Activated CD4-positive, alpha-beta T cell treated with anti-CD3 and anti-CD28 coated beads for 48 hours (primary cell): ENCODE measurements at places on chromosomes 16 and 17.

DNA sequence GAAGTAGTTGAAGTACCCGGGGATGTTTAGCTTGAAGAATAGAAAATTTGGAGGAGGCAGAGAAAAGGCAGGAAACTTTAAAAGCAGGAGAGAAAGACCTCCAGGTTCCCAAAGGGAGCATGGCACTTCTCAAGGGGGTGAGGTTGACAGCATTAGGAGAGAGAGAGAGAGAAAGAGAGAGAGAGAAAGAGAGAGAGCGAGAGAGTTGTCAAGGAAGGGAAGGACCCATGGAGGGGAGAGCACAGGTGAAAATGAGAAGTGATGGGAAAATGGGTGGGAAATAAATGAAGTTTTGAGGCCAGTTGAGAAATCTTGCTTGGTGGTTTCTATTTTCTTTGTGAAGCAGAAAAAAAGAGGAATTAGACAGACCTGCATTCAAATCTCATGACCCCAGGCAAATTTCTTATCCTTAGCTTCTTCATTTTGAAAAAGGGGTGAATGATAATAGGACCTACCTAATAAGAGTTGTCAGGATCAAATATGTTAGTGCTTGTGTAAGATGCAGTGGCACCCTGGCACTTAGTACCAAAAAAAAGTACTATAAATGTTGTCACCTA is 24.0 kb downstream of the PRKCB start:
- DNase-seq, result no peak

DNA sequence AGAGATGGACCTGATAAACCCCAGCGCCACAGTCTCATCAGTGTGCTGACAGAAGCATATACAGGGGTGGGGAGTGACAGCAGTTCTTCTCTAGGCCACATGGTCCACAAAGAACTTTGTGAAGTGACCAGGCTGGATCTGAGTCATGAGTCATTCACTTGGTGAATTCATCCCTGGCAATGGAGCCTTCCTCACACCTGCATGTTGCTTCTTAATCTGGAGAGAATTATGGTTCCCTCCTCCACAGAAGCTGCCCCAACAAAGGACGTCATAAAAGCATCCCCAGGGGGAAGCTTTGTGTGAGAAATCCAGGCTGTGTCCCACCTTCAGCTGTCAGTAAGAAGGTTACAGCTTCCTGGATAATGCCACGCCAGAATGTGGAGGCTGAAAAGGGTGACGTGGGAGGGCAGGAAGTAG is 215.6 kb upstream of the MAF start:
- DNase-seq, result no peak

- no peak for DNase-seq
These were observed 879 bp upstream of the ACSF2 start for GRCh38 chr17:50424996-50425681.

- no peak for DNase-seq
These were observed 4.3 kb upstream of the MYH3 start for GRCh38 chr17:10661437-10661836.

DNA sequence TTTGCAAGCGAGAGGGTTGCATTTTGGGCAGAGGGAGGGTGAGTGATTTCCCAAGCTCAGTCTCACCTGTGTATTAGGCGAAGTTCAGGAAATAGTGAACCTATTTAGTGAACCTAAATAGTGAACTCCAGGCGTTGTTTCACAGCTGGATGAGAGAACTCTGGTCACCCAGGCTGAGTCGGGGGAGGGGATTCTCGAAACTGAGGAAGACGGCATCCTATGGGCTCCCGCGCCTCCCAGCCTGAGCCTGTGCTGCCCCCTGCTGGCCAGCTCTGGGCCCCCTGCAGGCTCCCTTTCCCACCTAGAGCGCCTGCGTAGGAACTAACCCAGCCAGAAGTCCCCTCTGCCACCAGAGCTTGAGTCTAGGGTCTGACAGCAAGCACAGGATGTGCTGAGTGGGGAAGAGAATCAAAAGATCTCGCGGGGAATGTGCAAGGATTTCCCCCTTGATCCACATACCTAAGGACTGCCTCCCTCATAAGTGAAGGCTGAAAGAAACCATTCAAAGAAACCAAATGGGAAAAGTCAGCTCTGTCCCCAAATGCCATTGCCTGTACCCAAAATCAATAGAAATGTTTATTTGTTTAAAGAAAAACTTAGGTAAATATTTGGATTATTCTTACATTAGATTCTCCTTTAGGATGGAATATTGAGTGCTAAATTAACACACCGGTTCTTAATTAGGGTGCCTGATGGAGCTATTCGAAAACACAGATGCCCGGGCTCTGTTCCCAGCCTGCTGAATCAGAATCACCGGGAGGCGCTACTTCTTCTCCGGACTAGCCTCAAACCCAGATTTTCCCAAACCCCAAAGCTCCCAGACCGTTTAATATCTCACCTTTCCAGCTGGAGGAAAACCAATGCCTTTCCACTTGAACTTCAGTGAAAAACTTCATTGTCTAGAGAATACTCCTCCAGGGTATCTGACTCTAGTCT is 14.8 kb upstream of the MARVELD3 start:
- peak; percentile 90 for DNase-seq
